ENCODE measurements at places on chromosomes 6 and 20.

- no peak for DNase-seq
Observed at GRCh38 chr6:128241216-128241615, 279.2 kb downstream of the PTPRK start.

DNA sequence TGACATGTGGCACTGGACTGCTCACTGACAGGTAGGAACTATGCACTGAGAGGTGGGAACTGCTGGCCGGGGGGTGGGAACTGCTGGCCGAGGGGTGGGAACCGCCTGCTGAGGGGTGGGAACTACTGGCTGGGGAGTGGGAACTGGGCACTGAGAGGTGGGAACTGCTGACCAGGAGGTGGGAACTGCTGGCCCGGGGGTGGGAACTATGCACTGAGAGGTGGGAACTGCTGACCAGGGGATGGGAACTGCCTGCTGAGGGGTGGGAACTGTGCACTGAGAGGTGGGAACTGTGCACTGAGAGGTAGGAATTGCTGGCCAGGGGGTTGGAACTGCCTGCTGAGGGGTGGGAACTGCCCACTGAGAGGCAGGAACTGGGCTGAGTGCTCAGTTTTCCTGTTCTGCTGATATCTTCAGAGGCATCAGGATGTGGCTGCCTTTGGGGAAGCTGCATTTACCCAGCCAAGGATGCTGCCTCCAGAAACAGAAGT lies 90.2 kb downstream of the THBS2 start:
- peak; percentile 70 for DNase-seq

GRCh38 chr6:148239801-148240460 lies 102.7 kb upstream of the SASH1 start:
- no peak for DNase-seq

- no peak for DNase-seq
Observed at GRCh38 chr6:16658348-16659034, 102.8 kb downstream of the ATXN1 start.

GRCh38 chr20:53922901-53923314 lies 147.5 kb downstream of the BCAS1 start:
- peak; percentile 97 for DNase-seq

- no peak for DNase-seq
Observed at GRCh38 chr6:145802141-145802540, 12.5 kb downstream of the FBXO30 start.

All from NB4 (cell line).